ENCODE measurements at places on chromosomes 4 and X.

GRCh38 chr4:150867148-150867547, 147.9 kb downstream of the LRBA start:
- DNase-seq: peak; percentile 71

- no peak for DNase-seq
Measured at GRCh38 chr4:105970371-105970770, 75.1 kb downstream of the NPNT start.

DNA sequence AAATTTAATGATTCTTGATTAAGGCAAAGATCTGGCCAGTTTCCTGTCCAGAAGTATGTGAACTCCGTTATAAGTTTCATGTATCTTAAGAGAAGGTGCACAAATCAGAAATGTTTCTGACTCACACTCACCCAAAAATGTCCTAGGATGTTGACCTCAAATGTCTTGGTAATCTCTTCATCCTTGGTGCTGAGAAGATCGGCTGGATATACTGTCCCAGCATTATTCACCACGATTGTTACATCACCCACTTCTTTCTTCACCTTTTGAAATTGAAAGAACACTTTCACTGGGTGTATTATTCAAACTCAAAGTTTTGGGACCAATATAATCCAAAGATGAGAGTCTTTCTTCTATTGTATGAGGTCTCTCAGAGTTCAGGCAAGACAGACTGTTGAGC, 5.7 kb downstream of the HSD17B13 start:
- DNase-seq: no peak

DNA sequence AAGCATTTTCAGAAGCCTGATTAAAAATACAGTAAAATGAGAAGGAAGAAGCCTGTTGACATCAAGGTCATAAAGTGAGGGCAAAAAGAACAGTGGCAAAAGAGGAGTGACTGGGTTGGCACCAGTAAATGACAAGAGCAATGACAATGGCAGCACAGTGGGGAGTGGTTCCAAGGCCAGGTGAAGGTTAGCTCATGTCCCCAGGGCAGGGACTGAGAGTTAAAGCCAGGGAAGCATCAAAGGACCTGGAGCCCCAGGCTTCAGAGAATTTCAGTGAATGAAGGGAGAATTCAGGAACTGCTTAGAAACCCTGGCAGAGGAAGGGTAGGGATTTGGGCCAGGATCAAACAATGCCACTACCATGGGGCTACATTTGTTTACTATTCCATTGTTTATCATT, 8.8 kb upstream of the PIGA start:
- no peak for DNase-seq

DNA sequence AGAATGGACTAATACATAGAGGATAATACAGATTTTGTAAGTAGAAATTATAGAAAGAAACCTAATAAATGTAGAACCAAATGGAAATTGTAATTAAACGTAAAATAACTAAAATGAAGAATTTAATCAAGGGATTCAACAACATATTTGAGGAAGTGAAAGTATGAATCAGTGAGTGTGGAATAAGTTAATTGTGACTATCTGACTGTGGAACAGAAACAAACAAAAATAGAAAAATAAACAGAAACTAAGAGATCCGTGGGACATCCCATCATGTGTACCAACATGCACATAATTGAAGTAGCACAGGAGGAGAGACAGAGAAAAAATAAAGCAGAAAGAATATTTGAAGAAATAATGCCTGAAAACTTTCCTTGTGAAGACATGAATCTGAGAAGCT, 208.6 kb upstream of the TACR3 start:
- DNase-seq: no peak

- peak; percentile 7 for DNase-seq
Measured at GRCh38 chrX:12206413-12206812, 68.1 kb downstream of the FRMPD4 start.

DNA sequence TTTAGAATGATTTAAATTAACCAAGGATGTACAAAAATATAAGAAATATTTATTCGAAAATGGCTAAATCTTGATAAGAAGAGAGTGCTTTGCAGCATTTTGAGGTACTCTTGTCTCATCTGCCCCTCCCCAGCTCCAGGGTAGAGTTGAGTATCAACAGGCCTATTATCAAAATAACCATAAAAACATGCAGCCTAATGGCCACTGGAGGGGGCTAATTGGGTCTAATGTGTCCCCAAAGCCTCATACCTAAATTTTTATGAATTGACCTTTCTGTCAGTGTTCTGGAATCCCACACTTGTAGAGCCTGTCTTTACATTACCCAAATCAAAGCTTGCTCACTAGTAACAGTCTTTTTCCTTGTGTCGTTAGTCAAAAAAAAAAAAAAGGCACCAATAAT, 544.9 kb upstream of the CPXCR1 start:
- DNase-seq: no peak

DNA sequence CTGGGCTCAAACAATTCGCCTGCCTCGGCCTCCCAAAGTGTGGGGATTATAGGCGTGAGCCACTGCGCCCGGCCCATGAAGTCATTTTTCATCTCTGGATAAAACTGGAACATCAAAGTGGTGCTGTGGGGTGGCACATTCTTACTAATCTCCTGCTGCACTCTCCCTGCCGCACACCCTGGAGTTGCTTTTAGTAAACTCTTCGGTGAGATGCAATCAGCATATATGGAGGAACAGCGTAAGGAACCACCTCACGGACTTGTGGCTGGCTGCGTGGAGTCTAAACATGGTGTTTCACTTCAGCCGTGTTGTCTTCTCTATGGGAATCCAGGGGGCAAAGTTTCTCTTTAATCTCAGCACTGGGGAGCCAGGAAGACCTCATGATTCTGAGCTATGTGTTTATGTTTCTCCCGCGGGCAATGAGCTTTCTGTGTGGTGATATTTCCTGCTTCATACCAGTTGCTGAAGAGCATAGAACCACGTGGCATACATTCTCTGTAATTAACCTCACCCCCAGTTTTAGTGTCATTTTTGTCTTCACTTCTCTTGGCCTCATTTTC, 2.1 kb upstream of the RHOH start:
- DNase-seq: no peak

DNA sequence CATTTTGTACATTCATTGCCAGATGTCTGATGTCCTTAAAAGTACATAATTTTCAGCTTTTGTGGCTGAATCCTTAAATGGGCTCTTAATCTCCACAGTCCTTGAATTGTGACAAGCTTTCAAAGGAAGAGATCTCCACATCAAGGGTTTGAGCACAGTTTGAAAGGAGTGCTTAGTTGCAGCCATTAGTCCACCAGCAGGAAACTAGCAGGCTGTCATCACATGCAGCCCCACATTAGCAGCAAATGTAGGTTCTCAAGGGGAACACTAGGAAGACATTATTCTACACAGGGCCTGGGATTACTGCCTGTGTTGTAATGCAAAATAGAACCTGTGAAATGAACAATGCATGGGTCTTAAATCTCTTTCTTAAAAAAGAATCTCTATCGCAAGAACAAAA, 173.2 kb downstream of the CBLL2 start:
- DNase-seq: no peak

- no peak for DNase-seq
Measured at GRCh38 chrX:116824785-116825184, 362.0 kb upstream of the CT83 start.

GRCh38 chrX:97616883-97617530, 733.3 kb downstream of the RPA4 start:
- DNase-seq: peak; percentile 40

DNA sequence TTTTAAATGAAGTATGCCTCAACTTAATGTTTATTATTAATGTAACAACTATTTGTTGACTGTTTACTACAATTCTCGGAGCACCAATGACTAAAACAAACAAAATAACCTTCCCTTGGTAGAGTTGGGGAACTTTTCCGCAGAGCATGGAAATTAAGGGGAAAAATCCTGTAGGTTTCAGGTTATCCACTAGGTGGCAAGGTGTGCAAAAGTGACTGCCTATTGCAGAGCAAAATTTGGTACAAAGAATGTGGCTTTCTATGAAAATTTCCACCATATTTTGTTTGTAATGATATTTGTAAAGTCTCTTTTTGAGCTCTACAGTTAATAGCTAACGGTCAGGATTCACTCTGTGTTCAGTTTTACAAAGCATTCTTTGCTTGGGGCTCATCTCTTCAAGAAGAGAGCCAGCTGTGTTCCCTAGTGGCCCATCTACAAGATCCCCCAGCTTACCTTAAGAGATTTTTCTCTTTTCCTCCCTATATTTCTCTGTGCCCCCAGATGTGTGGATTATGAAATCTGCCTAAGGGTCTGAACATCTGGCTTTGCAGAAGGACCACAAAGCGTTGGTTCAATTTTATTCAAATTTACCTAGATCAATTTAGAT, 61.1 kb downstream of the FBXO8 start:
- DNase-seq: peak; percentile 25

GRCh38 chr4:113052379-113052951, 3.0 kb downstream of the ANK2 start:
- peak; percentile 79 for DNase-seq

DNA sequence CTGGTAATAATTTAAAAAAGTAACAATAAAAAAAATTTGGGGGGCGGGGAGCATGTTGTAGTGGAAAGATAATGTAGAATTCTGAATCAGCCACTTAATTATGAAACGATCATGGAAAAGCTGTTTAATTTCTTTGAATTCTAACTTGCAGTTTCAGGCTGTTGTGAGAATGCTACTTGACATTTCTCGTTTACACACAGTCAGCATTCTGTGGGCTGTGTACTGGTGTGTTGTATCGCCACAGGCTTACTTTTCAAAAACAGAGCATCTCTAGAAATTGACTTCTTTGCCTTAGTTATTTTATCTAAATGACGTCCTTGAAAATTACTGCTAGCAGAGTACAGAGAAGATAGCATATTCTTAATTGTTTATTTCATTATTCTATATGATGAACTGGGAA, 350.4 kb downstream of the FSTL5 start:
- DNase-seq: no peak

DNA sequence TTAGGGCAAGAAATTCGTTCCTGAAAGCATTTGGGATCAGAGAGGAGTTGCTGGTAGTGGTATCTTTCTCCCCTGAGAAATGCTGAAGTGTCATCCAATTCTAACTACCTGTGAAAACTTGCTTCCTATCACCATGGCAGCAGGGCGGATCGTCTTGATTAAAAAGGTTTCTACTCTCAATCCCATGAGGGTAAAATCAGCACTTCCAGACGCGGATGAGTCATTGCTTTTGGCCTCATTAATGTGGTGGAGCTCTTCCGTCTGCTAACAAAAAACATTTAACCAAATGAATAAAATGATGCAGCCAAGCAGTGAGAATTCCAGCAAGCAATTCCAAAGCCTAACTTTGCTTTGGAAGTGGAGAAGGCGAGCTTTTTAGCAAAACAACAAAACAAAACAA, 325.6 kb downstream of the CAMK2D start:
- peak; percentile 87 for DNase-seq

DNA sequence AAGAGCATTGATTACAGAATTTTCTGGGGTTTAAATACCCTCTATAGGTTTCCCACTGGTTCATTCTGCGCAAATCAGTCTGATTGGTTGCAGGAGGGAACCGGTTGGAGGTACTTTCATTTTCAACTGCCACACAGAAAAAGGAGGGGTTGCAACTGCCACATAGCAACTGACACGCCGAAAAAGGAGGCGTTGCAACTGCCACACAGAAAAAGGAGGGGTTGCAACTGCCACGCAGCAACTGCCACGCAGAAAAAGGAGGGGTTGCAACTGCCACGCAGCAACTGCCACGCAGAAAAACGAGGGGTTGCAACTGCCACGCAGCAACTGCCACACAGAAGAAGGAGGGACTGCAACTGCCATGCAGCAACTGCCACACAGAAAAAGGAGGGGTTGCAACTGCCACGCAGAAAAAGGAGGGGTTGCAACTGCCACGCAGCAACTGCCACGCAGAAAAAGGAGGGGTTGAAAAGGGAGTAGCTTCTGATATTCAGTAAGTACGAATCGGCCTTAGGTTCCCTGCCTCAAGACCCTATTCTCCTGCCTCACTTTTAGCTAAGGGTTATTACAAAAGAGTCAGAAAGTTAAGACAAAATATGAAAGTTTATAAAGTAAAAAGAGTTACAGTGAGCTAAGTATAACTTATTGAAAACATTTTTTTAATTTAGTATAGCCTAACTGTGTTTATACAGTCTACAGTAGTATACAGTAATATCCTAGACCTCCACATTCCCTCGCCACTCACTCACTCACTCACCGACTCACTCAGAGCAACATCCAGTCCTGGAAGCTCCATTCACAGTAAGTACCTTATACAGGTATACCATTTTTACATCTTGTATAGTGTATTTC, 431.8 kb downstream of the KCTD8 start:
- DNase-seq: peak; percentile 71

- DNase-seq: peak; percentile 78
Measured at GRCh38 chrX:1778817-1779216, 164.0 kb downstream of the ASMT start.

DNA sequence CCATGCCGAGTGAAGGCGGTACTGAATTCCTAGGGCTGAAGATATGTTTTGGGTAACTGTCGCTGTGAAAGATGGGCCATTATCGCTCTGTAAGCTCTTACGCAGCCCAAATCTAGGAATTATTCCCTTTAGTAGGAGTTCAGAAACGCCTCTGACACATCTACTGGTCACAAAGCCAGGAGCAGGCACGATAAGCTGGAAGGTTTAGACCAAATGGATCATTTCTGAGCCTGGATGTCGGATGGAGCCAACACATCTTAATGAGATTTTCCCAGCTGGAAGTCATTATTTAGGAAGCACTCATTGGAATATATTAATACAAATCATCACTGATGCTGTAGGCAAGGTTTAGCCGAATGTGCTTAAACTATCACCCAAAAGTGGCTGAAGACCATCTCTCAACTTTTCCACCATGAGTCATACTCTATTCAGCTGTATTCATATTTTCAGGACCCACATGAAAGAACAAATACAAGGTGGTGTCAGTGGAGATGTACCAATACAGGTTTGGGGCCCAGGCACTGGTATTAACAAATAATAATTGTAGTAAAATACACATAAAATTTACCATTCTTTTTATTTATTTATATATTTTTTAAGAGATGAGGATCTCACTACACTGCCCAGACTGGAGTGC, 34.2 kb upstream of the ATRX start:
- no peak for DNase-seq

DNA sequence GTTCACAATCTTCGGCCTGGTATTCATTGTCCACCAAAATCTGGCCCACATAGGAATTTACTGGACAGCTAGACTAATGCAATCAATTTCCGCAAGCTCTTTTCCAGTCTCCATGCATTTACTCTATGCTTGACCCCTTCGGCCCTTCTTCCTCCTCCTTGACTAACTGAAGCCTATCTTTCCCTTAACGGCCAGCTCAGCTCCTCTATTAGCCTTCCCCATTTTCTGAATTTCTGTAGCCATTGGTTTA, 1.2 kb upstream of the PHKA2 start:
- no peak for DNase-seq

Data from A172 (cell line).